Cerebellar nuclear complex (tissue), 1 donor: ENCODE measurements at places on chromosomes 1 and 21.

- DNase-seq = no peak
Measured at GRCh38 chr1:154353460-154353904, 28.2 kb downstream of the ATP8B2 start.

- DNase-seq = peak; percentile 26
Measured at GRCh38 chr1:150009604-150010392, 728 bp downstream of the OTUD7B start.

GRCh38 chr1:229509576-229509975 lies 1.4 kb upstream of the NUP133 start:
- DNase-seq = no peak

DNA sequence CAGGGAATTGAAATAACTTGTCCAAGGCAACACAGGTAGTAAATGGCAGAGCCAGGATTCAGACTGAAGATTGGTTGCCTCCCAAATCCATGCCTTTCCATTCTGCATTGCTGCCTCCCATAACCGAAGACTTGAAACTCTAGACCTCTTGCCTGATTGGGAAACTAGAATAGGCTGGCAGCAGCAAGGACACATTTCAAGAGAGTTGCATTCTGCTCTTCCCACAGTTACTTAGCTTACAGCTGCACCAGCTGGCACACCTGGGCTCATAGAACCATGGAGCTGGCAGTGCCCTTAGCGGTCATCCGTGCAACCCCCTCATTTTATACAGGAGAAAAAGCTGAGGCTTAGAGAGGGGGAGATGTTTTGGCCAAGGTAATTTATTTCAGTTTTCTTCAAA lies 8.0 kb downstream of the TRNAU1AP start:
- DNase-seq = no peak

DNA sequence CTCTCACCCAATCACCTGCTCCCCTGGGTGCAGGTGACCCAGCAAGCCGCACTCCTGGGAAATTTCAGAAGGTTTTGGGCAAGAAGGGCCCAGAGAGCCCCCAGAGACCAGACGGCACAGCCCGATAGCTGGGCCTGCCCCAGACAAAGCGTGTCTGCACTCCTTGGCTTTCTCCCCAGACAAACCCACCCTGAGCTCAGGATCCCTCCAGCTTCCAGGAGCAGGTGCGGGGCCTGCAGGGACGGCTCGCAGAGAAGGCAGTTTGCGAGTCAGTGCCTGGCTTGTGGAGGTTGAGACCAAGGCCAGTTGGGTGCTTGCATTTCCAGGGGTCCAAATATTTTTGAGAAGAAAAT lies 6.7 kb downstream of the PDE9A start:
- DNase-seq = no peak

DNA sequence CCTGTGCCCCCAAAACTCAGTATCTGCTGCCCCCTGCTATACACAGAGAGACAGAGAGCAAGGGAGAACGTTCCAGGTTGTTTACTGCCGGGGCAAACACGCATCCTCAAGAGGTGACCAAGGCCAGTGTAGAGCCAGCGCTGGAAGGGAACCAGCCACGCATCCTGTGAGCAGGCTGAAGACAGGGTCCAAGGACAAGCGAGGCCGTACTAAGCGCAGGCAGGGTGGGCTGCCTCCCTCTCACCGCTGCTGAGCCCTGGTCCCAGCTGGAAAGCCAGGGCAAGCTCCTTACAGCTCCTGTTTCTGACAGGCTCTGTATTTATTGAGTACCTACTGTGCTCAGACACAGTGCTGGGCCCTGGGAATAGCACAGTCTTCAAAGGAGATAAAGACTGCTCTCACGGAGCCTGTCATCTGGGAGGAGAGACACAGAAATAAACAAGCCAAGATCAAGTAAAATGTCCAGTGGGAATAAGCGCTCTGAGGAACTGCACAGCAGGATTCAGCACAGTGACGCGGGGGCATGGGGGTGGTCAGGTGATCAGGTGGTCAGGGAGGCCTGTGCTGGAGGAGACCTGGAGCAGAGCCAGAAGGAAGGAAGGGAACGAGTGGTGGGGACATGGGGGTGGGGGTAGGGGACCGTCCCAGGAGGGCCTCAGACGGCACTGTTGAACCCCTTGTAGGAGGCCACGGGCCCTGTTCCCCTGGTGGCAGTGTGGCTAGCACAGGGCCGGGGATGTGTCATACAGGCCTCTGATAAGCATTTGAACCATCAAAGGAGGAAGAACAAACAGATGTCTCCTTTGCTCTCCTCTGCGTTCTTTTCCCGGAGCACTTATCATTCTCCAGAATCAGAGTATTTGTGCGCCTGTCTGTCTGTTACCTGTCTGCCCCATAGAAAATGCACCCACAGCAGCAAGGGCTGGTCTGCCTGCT lies 37.8 kb upstream of the EFHD2 start:
- no peak for DNase-seq

DNA sequence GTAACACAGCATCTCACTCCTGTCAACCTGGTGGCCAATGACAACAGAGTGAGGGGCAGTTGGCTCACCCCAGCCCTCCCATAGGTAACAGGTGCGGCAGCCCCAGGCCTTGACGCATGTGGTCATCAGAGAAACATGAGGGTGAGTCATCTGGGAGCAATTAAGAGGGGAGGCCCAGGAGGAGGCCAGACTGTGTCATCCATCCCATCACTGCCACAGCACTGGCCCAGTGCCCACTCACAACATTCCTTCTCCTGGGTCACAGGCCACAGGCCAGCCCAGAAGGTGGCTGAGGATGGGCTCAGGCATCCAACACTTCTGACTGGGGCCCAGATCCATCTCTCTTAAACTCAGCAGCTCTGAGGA lies 17.1 kb downstream of the TEX35 start:
- DNase-seq = no peak

GRCh38 chr1:239898062-239898730 lies 193.5 kb upstream of the FMN2 start:
- DNase-seq = no peak
